Amygdala (tissue), 56 donors: ENCODE measurements at places on chromosomes 4 and X.

- DNase-seq, result no peak
Measured at GRCh38 chrX:40444133-40444532, 136.6 kb upstream of the ATP6AP2 start.

- no peak for DNase-seq
Measured at GRCh38 chr4:34731070-34731469, 1513.2 kb downstream of the ARAP2 start.

DNA sequence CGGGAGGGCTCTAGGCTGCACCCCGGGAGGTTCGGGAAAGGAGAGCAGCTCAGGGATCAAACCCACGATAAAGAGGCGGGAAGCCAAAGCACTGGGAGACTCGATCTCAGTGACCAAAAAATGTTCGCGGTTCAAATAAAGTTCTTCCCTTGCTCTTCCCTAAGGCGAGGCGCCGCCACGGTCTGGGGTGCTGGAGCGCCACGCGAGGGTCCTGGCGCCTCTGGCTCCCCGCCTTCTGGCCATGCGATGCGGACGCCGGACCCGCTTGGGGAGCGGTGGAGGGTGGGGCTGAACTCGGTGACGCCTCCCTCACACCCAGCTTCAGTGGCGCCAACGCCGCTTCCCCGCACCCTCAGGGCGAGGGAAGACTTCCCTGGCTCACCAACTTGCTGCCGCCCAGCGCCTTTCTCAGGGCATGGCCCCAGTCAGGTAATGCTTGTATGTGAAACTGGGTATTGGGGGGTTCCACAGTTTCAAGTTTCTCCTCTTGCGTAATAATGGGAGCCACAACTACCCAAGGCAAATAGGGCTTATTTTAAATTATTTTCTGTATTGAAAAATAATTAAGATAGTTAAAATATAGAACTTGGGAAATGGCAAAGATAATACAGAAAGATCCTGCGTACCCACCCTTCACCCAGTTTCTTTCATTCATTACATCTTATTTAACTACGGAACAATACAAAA lies at the start of gene QRFPR:
Gene QRFPR (minus strand): TSS at position 243 of the 687 bp plus-strand sequence. CDS start 371 bp downstream, outside the sequence.
- no peak for DNase-seq

DNA sequence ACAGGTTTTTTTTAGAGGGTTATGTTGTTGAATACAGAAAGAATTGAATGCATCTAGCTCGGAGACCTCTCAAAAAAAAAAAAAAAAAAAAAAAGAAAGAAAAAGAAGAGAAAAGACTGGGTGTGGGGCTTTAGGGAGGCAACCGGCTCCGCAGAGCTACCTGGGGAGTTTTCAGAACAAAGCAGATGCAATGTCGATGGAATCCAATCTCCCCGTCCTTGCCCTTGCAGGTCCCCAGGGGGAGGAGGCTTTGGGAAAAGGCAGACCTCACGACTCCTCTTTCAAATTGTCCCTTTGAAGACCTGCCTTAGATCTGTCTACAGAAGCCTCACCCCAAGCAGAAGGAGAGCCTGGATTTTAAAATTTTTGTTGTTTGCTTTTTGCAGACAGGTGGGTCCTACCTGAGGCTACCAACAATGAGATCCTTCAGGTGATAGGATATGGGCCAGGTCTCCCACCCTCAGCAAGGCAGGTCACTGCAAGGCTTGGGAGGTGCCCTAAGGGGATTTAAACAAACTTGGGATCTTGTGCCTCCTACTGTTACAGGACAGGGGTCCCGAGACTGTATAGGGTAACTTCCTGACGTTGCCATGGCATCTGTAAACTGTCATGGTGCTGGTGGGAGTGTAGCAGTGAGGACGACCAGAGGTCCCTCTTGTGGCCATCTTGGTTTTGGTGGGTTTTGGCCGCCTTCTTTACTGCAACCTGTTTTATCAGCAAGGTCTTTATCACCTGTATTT lies 75.2 kb upstream of the PRKX start:
- DNase-seq, result no peak

DNA sequence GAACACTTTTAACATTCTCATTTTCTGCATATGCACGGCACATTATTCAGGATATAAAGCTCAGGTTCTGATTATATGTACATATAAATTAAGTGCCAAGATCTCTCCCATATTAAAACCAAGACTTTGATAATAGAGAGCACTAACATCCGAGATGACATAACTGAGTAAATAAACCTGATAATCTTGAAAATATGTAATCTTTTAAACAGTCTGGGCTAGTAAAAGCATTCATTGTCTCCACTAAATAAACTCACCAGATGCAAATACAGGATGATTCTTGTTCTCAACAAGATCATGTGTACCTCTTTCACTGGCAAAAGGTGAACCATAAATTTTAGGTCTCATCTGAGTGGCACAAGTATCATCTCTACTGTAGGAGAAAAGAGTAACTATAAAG lies 942.2 kb downstream of the TRAM1L1 start:
- DNase-seq, result no peak

- DNase-seq, result no peak
Measured at GRCh38 chrX:148466292-148466691, 34.1 kb upstream of the AFF2 start.

DNA sequence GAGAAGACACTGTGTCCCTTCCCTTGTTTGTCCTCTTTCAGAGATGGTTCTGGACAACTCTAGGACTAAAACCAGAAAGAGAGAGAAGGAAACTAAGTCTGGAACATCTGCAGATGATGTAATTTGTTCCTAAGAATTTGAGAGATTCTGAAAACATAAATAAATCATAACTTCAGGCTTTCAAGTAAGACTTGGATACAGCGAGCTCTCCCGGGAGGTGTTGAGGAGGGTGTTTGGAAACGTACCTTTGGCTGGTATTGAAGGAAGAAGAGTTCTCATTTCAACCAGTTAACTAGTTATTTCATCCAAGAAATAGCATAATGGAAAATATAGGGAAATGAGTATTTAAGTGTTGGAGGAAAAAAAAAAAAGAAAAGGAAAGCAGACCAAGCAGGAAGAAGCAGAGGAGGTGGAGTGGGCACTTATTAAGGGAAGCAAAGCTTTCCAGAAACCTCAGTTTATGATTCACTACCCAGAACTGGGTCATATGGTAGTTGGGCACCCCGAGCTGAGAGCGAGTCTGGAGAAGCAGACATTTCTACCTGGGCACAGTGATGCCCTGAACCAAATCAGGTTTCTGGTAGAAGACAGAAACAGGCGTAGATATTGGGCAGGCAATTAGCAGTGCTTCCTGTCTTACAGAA lies 26.9 kb downstream of the CCNG2 start:
- DNase-seq, result no peak

GRCh38 chr4:5992828-5993321 lies 25.4 kb downstream of the C4orf50 start:
- no peak for DNase-seq

DNA sequence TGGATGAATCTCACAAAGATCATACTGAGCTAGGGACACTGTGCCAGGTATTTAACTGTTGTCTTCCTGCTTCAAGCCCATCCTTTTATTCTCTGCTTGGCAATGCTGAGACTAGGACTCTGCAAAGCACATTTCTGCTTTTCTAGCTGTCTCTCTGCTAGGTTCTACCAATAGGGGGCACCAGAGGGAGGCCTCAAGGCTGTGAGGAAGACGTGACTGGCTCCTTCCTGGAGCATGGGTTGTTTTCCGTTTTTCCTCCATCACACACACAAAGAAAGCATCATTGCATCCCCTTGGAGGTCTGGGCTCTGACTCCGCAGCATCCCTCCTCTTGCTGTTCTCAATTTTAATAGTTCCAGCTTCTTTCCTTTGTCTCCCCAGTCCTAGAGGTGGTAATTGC lies 10.9 kb upstream of the DCTD start:
- DNase-seq, result no peak

DNA sequence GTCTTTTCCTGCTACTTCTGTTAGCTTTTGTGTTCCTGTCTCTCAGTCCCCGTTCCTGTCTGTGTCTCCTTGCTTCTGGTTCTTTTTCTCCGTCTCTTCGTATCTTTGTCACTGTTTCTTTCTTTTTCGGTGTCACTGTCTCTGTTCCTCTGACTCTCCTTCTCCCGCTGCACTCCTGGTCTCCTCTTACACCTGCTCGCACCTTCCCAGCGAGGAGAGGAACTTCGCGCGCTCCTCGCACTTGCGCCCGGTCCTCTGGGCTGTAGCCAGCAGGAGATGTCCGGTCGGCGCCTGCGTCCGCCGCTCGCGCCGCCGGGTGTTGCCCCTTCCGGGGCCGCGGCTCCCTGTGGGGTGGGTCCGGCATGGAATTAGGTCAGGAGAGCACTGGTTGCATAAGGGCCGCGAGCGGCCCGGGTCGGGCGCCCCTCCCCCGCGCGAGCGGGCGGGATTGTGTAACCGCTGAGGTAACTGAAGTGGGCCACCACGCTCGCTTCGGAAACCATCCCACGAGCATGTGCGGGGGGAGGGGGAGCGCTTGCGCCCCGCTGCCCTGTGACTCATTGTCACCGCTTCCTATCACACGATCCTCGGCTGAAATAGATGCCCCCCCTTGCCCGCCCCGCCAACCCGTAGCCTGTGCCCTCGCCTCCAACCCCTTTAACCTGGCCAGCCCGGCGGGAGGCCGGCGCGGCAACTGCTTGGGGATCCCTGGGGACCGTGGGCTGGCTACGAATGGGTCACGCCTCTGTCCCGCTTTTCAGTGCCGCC lies 1.6 kb downstream of the LONRF3 start:
- peak; percentile 29 for DNase-seq

DNA sequence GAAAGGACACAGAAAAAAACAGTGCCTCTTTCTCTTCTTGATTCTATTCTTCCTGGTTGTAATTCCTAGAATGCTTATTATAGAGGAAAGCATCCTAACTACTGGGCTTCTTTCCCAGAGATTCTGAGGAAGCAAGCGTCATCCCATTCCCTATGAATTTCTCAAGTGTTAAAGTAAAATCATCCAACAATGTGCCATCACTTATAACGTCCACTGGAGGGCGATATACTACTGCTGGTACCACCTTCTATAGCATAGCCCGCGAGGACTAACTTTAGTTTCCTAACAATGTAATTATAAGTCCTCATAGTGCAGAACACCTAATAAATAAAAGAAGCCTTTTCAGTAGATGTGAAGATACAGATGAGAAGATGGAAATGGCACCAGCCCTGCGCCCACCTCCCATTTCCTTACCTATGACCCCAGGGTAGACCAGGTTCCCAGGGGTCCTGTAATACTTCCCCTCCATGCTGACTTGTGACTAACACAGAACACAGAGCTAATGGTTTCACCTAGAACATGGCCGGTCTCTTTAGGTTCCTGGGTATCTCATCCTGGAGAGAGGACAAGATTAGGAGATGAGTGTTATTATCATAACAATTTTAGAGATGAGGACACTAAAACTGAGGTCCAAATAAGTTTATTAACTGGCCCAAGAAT lies 4.2 kb downstream of the CENPVL3 start:
- no peak for DNase-seq

- no peak for DNase-seq
Measured at GRCh38 chr4:3396600-3396999, 45.2 kb upstream of the HGFAC start.

DNA sequence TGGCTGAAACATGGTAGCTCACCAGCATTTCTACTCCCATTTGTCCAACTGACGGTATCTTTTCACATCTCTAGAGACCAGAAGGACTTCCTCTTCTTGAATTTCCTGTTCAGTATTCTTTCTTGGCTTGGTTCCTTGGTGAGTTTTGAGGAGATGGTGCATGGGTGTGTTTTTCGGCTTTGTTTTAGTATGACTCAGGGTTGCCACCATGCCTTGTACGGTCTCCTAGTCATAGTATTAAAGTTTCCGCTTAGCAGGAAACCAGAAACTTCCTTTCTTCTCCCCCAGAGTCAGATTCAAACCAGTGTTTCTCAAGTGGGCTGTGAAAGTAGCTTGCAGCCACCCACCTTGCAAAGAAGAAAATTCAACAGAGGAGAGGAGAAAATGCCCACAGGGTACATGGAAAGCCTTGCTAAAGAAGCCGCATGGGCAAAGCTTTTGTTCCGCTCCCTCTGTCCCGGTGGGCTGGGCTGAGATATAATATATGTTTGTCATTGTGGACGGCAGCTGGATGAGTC lies 5.7 kb downstream of the CD99 start:
- no peak for DNase-seq

DNA sequence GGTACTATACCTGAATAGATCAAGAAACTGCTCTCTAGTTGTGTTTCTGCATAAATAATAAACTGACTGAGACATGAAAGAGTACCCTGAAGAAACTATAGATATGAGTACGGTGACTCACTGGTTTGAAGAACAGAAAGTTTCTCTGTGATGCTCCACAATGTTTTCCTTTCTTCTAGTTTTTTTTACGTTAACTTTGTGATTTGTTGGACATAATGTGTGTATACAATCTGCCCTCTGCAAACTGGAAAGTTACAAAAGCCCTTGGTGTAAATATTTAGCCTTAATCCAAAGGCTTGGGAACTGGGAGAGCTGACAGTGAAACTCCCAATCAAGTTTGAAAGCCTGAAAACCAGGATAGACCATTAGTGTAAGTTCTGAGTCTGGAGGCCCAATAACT lies 31.6 kb upstream of the PAPSS1 start:
- no peak for DNase-seq

GRCh38 chr4:82241534-82241933 lies 132.3 kb downstream of the HNRNPD start:
- DNase-seq, result no peak

DNA sequence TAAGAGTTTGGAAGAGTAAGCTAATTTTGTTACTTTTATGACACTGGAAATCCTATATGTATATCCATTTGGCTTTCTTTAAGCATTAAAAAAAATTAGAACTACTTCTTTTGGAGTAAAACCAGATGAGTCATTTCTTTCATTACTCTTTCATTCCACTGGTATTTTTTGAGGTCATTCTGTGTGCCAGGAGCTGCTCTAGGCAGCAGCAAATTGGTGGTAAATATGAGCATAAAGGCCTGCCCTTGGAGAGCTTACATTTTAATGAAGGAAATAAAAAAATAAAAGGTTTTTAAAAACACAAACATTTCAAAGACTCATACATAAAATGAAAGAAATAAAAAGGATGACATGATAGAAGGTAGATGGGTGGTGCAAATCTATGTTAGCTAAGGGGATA lies 37.4 kb downstream of the MID1 start:
- DNase-seq, result no peak

GRCh38 chr4:47415719-47416118 lies 47.8 kb downstream of the COMMD8 start:
- no peak for DNase-seq

DNA sequence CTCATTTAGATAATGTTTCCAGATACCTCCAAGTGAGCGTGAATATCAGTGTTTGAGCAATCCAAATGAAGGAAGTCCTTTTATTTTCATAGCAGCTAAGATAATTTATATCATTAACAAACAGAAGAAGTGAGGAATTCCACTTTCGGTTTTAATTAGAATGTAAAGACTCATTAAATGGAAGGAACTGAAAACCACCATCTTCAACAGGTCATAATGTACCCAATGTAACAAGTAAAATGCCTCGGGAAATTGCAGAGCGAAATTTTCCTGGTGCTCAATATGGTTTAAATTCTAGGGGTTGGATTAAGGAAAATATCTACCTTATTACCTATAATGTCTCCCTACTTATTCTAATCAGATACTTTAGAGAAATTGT lies 33.9 kb upstream of the SLC9A7 start:
- no peak for DNase-seq
